NCI-H1048 (cell line): ENCODE measurements at places on chromosomes 4 and X.

- DNase-seq = no peak
Observed at GRCh38 chr4:66032571-66032970, 362.3 kb upstream of the EPHA5 start.

DNA sequence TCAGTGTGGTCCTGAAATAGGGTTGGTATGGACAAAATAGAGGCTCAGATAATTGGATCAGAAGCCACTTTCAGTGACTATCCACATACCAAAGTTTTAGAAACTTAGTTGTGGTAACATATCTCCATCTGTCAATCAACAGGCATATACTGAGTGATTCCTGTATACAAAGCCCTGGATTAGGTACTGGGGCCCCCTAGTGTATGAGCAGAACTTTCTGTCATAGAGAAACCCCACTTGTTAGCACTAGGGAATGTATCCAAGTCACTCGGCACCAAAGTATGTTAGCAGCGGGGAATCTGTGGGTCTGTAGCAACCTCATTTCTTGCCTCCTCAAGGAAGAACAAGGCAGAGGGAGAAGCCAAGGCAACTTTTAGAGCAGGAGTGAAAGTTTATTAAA, 50.7 kb downstream of the MAP7D3 start:
- no peak for DNase-seq

DNA sequence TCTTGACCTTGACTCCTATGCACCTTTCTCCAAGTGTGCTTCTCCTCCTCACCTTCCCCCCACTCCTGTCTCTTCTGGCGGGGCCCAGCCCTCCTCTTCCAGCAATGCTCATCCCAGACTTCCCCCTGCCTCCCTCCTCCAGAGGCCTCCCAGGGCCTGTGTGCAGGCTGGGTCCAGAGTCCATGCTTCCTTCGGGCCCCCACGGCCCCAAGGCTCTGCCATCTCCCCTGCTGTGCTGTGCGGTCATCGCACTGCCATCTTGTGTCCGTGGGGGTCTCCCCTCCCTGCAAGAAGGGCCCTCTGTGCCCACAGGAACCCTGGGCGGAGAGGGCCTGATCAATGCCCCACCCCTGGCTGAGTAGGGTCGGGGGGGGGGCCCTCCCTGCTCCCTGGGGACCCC, 27.3 kb downstream of the ATP2B3 start:
- DNase-seq = no peak

DNA sequence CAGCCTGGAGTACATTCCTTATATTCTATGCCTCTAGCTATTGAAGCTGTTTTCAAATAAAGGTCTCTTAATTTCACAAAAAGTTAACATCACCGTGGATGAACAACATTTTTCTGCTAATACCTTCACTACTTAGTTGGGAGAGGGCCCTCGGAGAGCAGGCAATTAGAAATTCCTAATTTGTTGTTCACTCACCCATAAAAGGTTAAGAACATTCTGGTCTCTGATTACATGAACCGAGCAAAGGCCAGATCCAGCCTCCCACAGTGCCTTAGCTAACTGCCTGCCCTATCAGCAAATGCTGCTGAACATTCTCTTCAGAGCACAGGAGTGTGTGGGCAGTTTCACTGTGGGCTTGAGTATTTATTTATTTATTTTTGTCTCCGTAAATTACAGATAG, 36.0 kb upstream of the TTC29 start:
- no peak for DNase-seq

GRCh38 chr4:152572417-152573086, 36.7 kb upstream of the FBXW7 start:
- DNase-seq = no peak
